ENCODE measurements at places on chromosomes 7 and 10. TPM values are rescaled to one million over a fixed set of nuclear protein-coding genes. Genes with fewer than 3 reads are reported as not detected.
A peak's percentile ranks its signal among the peaks of the same experiment; 100 is the strongest.

GRCh38 chr7:130891254-130892094 is 157.5 kb upstream of the KLF14 start:
- peak; percentile 70 for ATAC-seq

DNA sequence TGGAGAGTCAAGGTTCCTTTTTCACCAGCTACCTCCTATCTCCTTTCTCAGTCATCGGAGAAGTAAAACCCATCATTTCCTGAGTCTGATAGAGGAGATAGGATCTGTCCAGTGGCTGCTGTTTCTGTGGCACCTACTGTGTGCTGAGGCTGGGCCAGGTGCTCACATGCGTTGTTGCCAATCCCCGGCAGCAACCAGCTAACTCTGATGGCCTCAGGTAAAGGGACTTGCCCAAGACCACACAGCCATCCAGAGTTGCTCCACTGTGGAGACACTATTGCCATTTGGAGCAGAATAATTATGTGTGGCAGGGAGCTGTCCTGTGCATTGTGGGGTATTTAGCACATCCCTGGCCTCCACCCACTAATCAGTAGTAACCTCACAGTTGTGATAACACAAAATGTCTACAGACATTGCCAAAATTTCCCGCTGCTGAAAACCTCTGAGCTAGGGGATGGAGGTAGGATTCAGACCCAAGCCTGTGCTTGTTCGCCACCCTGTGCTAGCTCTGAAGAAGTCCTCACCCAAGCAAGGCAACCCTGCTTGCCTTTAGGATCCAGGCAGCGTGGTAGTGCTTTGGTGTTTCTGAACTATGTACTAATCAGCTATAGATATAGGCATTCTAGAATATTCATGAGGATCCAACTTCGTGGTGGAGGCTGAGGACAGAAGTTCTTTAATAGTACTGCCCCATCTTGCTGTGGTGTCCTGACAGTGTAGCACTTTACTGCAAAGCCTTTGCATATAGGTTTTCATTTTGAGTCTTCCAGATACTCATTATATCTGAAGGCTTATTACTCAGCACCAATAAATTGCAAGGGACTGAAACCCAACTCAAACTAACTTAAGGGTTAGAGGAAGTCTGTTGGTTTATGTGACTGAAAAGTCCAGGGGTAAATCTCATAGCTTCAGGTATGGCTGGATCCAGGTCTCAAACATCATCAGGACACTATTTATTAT is 164.6 kb downstream of the GRK5 start:
- ATAC-seq, result no peak

DNA sequence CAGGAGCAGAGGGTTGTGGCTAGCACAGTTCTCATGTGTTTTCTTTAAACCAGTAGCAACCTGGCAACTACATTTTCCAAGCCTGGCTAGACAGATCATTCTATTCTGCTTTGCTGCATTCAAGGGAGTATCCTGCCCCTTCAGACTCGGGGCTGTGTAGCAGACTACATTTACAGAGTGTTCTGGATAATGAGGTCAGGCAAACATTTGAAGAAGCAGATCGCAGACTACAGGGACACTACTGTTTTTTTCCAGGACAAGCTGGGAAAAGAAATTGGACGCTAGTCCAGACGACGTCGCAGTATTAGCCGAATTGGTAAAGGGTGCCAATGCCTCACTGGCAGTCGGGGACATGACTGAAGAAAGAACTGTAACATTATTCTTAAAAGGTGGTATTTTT is 61.0 kb upstream of the PAPSS2 start:
- ATAC-seq, result no peak

- ATAC-seq, result no peak
Measured at GRCh38 chr10:75736889-75737579, 305.6 kb downstream of the LRMDA start.

EBLN1 gene
- total RNA-seq, result not detected

VSTM4 gene
- 21.5 TPM for total RNA-seq

Data from gastroesophageal sphincter (tissue), 4 donors.